Left colon (tissue), 2 donors: ENCODE measurements at places on chromosomes 13 and 19.

- no peak for DNase-seq
Observed at GRCh38 chr13:60411983-60412382, 15.0 kb downstream of the TDRD3 start.

- DNase-seq = no peak
Observed at GRCh38 chr13:42728507-42729180, 52.7 kb upstream of the FAM216B start.

DNA sequence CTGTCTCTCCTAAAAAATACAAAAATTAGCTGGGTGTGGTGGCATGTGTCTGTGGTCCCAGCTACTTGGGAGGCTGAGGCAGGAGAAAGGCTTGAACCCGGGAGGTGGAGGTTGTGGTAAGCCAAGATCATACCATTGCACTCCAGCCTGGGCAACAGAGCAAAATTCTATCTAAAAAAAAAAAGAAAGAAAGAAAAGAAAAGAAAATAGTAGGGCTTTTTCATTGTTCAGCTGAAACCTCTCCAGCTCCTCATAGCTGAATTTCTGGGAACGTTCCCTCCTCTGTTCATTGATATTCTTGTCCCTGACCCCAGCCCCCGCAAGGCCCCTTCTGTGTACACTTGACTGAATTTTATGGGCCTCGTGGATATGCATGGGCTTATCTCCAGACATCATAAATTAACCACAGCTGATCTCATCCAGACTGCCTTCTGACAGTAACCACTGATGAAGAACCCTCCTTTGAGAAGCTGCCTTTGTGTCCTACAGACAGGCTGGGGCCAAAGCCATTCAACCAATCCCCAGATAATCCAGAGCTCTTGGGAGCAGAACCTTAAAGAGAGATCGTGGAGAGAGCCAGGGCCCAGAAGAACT, at the start of gene ELSPBP1:
Gene ELSPBP1, plus strand, starts transcription at position 424 of the 594 bp plus-strand sequence. CDS start 14,036 bp downstream, outside the sequence.
- no peak for DNase-seq

DNA sequence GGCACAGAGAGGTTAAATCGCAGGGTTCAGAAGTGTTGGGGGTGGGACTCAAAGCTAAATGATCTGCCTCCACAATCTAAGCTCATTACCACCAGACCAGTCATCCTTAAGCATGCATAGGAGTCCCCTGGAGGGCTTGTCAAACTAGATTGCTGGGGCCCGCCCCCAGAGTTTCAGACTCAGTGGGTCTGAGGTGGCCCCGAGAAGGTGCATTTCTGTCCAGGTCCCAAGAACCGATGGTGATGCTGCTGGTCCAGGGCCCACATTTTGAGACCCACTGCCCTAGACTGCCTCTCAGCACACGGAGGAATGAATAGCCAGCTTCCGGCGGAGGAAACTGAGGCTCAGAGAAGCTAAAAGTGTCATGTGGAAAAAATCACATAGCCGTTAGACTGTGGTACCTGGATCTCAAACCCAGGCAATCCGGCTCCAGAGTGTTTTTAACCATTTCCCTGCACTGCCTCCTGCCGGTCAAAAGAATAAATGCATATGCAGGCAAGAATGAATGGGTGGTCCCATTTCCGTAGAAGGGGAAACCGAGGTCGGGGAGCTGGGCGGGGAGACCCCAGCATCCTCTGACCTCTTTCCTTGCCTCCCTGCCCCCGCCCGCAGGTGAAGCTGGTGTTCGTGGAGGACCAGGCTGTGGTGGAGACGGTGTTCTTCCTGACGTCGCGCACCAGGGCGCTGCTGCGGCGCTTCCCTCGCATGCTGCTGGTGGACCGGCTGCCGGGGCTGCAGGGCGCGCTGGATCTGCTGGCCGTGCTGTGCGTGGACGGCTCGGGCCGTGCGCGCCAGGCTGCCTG, 23.8 kb downstream of the ZSWIM9 start:
- no peak for DNase-seq

GRCh38 chr13:59012731-59013130, 1151.0 kb downstream of the DIAPH3 start:
- DNase-seq = no peak
